ENCODE measurements at places on chromosomes 13 and 19.

- peak; percentile 26 for DNase-seq
These were observed 5.7 kb downstream of the ATP4A start for GRCh38 chr19:35557539-35558399.

- DNase-seq, result no peak
These were observed 2.1 kb downstream of the TMEM255B start for GRCh38 chr13:113761136-113761535.

DNA sequence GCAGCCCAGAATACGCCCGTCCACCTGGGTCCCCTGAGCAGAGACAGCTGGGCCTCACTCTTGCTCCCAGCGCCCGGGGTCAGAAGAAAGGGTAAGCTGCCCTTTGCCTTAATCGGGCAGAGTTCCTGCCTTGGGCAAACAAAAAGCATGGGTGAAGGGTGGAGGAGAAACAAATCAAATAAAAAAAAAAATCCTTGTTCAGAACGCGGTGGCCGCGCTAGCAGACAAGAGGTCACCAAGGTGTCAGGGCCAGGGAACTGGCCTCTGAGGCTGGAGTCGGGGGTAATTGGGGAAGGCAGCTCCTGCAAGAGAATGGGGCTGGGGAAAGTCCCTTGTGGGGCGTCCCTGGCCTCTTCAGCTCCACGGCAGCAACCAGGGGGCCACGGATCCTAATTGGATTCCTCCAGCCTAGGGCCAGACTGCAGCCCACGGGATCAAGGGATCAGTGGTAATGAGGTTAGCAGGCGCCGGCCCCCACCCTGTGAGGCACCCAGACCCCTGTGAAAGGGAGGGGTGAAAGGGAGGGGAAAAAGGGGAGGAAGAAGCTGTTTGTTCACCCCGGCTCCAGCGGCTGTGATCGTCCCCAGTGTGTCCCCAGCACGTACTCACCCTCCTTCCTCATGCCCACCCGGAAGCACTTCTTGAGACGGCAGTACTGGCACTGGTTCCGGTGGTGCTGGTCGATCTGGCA is 5.5 kb downstream of the NR2F6 start:
- DNase-seq, result no peak

GRCh38 chr13:97892717-97893116 is 60.8 kb upstream of the IPO5 start:
- DNase-seq, result no peak

DNA sequence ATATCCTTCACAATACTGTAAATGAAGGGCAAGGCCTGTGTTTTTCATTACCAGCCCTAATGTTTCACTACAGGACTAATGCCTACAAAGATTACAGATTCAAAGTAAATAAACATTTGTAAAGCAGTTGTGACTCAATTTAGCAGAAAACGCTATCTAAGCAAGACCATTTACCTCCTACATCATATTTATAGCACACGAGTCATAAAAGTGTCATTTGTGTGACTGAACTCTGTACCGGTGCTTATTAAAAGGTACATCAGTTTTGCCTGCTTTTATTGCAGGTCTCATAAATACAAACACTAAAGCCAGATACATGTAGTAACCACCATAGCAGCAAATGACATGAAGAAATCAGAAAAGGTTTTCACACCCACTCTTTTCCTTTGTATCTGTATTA is 61.5 kb upstream of the SLC15A1 start:
- no peak for DNase-seq

DNA sequence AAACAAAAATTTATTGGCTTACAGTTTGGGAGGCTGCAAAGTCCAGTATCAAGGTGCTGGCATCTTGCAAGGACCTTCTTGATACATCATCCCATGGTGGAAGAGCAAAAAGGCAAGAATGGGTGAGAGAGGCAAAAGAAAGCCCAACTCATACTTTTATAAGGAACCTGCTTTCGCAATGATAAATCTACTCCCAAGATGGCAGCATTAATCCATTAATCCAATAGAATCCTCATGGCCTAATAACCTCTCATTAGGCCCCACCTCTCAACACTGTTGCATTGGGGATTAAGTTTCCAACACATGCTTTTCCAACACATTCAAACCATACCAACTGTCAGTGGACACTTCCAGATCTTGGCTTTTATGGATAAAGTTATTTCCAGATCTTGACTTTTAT is 48.7 kb upstream of the ZNF507 start:
- no peak for DNase-seq

DNA sequence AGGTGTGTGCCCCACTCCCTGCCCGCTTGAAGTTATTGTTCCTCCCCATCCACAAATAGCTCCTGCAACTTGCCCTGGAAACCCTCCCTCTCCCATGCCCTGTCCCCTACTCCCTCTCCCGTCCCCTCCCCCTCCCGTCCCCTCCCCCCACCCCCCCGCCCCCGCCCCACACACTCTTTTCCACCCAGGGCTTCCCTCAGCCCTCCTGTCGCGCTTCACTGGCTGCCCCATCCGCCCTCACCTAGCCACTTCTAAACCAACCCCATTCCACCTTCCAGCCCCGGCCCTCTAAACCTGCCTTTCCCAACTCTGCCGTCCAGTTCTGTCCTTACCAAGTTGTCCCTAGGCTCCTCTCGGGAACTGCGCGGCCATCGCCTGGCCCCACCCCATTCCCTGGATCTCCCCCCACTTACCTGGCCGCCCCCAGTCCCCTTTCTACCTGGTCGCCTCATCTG is 993 bp downstream of the RGL3 start:
- no peak for DNase-seq

GRCh38 chr13:105035092-105035491 is 1500.4 kb downstream of the EFNB2 start:
- no peak for DNase-seq

DNA sequence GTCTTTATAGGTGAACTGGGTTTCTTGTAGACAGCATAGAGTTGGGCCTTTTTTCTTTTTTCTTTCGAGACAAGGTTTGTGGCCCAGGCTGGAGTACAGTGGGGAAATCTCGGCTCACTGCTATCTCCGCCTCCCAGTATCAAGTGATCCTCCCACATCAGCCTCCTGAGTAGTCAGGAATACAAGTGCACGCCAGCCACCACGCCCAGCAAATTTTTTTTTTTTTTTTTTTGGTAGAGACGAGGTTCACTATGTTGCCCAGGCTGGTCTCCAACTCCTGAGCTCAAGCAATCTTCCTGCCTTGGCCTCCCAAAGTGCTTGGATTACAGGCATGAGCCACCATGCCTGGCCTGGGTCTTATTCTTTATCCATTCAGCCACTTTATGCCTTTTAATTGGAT is 5.1 kb upstream of the CALM3 start:
- no peak for DNase-seq

Data from stimulated activated CD8-positive, alpha-beta memory T cell treated with anti-CD3 and anti-CD28 coated beads, Interleukin-7, amount 100 ng/mL, for 24 hours (primary cell).